GM23338 (cell line): ENCODE measurements at places on chromosomes 5 and 9. TPM values are rescaled to one million over a fixed set of nuclear protein-coding genes. Genes with fewer than 3 reads are reported as not detected.

- no peak for DNase-seq
Measured at GRCh38 chr5:163914910-163915309, 409.5 kb downstream of the MAT2B start.

Gene ORM2
- polyA plus RNA-seq: 0.76 and 0.90 TPM in 2 replicates

- DNase-seq: no peak
Measured at GRCh38 chr5:152462021-152462721, 57.1 kb upstream of the NMUR2 start.

GRCh38 chr9:121889990-121890563 lies 203.0 kb downstream of the TTLL11 start:
- DNase-seq: no peak

DNA sequence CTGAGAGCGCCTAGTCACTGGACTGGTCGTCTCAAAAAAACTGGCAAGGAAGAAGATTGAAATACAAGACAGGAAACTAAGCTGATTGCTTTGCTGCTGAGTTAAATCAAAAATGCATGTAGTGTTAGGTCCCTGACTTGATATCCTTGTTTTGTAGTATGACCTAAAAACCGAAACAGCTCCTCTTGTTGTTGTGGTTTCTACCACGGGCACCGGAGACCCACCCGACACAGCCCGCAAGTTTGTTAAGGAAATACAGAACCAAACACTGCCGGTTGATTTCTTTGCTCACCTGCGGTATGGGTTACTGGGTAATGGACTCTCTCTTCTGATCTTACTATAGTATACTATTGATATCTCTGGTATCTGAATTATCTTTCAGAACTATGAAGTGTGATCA lies 4.3 kb downstream of the MTRR start:
- DNase-seq: no peak

DNA sequence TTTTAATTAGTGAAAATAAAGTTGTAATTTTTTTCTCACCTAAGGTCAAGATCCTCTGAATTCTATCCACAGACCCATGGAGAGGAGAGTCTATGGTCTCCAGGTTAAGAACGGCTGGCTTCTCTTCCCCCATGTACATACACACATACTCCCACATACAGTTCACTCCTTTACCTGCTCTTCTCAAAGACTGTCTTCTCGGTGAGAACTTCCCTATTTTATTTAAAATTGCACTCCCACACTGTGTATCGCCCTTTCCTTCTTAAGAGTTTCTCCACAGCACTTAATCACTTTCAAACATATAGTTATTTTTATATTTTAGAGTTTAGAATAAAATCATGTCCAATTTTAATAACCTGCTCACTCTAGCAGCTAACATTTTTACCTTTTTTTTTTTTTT lies 3.6 kb upstream of the JADE2 start:
- no peak for DNase-seq

DNA sequence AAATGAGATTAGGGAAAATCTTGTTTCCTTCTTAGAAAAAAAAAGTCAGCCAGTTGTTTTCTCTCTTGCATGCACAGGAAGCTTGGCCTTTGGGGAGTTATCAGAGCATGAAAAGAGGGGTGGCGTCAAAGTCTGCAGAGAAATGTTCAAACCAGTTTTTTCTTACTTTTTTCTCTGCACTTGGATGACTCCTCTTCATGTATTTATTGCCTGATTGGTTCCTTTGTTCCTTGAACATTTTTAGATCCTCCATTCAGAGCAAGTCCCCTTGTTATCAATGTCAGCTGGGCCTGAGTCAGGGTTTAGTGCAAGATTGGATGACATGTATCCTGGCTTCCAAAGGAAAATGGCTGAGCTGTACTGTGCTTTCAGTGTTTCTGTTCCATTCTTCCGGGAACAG lies 392.6 kb upstream of the BRINP1 start:
- no peak for DNase-seq

GRCh38 chr5:109083937-109084336 lies 325.8 kb downstream of the PJA2 start:
- DNase-seq: no peak

Gene CSF1R
- 0.21 TPM in 1 of 2 replicates, not detected in the other for polyA plus RNA-seq

DNA sequence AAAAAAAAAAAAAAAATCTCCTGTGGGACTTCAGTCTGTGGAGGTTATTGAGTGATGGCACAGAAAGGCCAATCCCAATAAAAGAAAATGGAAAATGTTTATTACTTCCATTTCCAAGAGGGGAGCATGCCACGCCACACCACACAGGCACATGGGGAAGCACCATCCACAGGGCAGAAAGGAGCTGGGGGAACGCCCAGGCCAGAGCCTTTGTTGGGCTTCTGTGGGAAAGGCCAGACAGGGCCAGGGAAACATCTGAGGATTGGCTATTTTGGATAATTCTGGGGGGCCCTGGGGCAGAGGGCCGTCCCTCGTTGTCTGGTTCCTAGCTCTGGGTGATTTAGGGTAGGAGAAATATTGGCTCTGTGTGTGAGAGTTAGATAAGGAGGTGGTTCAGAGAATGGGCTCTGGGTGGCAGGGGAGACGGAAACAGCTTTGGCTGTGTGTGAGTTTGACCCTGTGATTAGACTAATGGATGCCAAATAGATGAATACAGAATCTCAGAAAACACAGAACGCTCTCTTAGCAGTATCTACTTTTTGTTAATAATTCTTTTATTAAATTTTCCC lies 49.0 kb upstream of the ABL1 start:
- DNase-seq: no peak

GRCh38 chr5:39559923-39560322 lies 135.1 kb upstream of the DAB2 start:
- DNase-seq: no peak

Gene CLIC3
- polyA plus RNA-seq: 0.53 and 0.57 TPM in 2 replicates

DNA sequence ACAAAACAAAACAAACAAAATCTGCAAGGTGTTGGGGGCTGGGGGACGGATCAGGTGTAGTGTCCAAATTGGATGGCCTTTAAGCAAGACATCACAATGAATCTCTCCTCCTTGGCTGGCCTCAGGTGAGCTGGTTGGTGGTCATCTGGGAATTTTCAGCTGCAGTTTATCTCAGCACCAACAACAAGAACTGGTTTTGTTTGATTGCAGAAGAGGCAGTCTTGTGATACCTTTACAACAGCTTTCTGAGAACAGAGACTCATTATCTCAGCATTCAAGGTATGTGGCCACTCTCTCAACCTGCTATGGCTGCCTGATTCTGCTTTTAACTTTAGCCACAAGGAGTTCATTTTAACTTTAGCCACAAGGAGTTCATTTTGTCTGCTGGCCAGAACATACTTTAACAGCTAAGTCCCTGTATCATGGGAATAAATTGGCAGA lies 1543.4 kb downstream of the EFNA5 start:
- peak; percentile 18 for DNase-seq

GRCh38 chr9:19788614-19789271 lies at the start of gene SLC24A2:
TSS of gene SLC24A2 (minus strand) at chr9:19789037.
- DNase-seq: peak; percentile 75

Gene BAAT
- 0.08 and 0.12 TPM in 2 replicates for polyA plus RNA-seq

DNA sequence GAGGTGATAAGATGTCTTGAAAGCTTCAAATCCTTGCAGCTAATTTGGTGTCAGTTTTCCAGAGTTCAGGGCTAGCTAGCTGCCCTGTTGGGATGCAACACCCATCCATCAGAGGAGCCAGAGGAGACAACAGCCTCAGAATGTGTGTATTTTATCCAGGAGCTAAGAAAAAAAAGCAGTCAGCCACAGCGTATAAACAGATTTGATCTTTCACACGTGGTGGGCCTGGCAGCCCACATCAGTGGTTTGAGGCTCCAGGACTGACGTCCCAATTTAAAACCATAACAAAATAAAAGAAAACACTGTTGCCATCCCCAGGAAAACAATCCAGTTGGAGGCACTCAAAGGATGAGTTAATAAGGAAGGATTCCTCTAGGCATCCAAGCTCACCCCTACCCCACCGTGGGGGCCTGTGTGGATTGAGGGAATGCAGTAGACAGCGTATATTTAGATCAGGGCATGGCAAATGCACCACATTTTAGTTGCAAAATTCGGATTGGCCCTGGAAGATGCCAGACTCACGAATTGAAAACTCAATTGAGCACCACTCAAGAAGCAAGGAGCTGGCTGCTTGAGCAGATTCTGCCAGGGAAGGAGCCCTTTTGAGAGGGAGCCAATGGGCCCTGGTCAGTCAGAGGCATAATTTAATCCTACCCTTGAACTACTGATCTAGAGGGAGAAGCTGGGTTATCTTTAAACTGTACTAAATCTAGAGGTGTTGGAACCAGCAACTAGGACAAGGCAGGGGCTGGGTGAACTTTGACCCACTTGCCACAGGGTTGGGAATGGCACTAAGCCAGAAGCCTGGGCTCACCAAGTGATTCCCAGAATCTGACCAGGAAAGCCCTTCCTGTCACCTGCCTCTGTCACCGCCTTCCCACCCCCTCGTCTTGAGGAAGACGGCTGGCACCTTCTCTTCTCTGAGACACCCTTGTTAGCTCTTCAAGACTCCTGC lies 17.5 kb downstream of the ADRA1B start:
- DNase-seq: no peak

GRCh38 chr5:118791926-118792734 lies 196.2 kb downstream of the DTWD2 start:
- peak; percentile 86 for DNase-seq

GRCh38 chr9:36597412-36598178 lies 24.9 kb downstream of the MELK start:
- peak; percentile 62 for DNase-seq

- DNase-seq: peak; percentile 31
Measured at GRCh38 chr9:120916588-120916987, 10.0 kb downstream of the TRAF1 start.

DNA sequence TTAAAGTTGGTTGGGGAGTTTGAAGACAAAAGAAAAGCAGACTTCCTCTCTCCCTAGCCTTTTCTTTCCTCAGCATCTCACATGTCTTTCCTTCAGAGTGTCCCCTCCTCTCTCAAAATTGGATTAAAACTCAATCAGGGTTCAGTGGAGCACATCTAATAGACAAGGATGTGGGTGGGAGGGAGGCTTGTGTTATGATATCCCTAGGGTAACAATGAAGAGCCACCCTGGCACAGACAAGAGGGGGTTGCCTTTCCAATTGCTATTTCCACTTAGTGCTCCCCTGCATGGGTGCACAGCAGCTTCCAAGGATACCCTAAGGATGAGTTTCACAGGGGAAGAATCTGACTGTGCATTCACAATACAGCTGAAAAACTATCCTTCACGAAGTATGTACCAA lies 585.2 kb upstream of the C9orf72 start:
- no peak for DNase-seq

DNA sequence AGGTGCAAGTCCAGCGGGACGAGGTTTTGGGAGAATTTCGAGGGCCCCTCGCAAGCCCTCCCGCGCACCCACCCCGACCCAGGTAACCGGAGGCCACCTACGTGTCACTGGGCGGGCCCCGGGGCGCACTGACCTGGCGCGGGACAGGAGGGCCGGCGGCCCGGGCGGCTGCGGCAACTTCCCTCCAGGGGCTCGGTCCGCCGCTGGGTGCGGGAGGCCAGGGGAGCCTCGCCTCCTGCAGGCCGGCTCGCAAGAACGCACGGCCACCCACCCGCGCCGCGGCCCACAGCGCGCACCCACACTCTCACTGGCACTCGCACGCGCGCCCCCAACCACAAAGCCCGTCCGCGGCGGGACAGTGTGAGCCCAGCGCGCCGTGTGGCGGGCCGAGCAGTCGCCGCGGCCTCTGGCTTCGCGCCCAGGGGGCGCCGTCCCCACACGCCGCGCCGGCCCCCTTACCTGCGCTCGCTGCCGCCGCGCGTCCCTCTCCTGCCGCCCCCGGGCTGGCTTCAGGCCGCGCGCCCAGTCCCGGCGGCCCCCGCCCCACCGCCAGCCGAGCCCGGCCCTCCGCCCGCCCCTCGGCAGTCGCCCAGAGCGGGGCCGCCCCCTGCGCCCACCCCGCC lies 451 bp downstream of the LPAR1 start:
- peak; percentile 82 for DNase-seq

DNA sequence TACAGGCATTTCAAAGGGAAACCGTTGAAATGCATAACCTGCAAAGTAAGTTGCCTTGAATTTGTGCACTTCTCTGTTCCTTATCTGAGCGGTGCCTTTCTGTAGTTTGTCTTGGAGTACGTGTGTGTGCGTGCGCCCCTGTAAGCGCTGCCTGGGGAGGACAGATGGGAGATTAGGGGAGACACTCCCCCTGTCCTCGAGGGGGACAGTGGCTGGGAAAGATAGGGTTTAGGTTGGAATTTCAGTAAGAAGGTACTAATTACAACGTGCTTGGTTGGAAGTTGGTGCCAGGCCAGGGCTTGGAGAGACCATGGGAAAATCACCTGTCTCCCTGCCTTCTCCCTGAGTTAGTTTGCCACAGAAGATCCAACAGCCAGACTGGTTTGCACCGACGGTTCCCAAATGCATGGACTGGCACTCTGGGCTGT lies 73.2 kb downstream of the PIK3R1 start:
- peak; percentile 25 for DNase-seq

DNA sequence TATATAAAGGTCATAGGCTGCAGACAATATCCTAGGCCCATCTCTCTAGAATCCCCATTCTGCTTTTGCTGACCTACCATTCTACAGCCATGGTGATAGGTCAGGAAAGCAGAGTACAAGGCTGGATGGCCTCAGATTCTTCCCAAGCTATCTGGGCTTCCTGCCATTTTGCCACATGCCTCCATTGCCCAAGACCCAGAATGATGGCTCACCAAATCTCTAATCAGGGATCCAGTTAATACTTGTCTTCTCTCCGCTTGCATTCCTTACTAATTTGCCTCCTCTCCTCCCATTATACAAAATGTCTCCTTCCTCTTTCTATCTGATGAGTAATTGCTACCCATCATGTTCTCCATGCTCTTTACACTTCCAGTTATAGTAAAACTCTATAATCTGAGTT lies 22.7 kb upstream of the NDUFS4 start:
- DNase-seq: no peak
